ENCODE measurements at places on chromosomes 5 and 9.

GRCh38 chr9:23341346-23341745, 484.7 kb downstream of the ELAVL2 start:
- DNase-seq = no peak

GRCh38 chr5:113487781-113488644, at the start of gene MCC:
Gene MCC (minus strand): TSS chr5:113488453.
- peak; percentile 96 for DNase-seq

GRCh38 chr5:125575891-125576505, 829.6 kb upstream of the ZNF608 start:
- no peak for DNase-seq

GRCh38 chr9:131473891-131474290, 28.8 kb upstream of the POMT1 start:
- no peak for DNase-seq

DNA sequence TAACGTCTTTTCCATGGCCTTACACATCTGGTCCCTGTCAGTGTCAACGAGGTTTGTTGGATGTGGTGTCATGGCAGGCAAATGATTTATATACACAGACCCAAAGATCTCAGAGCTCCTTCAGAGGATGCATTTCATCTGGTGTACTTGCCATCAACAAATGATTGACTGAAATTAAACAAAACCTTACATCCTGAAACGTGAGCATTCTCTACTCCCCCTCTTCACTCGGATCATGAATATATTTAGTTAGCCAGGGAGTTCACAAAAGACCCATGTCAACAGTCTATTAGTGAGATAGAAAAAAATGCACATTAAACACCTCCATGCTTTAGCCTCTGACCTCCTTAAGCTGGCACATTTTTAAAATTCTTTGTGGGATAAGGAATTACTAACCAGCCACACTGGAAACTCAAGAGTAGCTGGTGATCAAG, 215.6 kb downstream of the EFNA5 start:
- peak; percentile 64 for DNase-seq

DNA sequence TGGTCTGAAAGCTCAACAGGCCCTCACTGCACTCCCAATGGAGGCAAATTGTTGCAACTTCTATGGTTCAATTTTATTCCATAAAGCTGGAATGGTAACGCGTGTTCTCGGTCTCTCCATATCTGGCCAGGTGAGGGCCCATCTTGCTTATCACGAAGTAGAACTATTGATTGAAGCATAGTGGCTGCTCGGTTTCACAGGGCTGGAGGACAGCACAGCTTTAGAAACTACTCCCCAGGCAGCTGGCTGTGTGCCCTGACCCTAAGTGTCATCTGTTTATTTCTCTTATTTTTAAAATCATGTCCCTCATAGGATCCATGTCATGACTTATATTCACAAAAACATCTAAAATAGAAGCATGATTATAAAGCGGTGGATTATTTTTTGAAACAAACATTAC, 223.4 kb downstream of the NPR3 start:
- DNase-seq = no peak

GRCh38 chr5:68953875-68954617, 139.8 kb upstream of the SLC30A5 start:
- no peak for DNase-seq

GRCh38 chr5:164230341-164230740, 724.9 kb downstream of the MAT2B start:
- peak; percentile 69 for DNase-seq

DNA sequence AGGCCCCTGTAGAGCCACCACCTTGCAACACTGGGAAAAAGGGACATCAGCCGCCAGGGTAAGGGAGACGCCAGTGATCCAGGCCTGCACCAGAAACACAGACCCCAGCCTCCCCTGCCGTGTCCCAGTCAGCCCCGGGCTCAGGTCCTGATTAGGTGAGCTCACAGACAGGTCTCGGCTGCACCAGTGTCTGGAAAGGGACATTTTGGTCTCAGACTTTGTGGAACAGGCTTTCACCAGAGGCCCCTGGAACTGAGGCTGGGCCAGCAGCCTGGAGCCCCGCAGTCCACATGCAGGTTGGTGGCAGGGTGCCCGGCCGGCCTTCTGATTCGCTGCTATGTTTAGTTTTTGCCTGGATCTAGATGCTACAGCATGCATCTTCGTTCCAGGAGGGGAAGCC, 369.0 kb upstream of the IRX4 start:
- DNase-seq = no peak

GRCh38 chr5:163460562-163461171, at the start of gene HMMR:
Gene HMMR (plus strand): TSS chr5:163460632. CDS start chr5:163460693, 61 bp downstream.
- DNase-seq = peak; percentile 32

DNA sequence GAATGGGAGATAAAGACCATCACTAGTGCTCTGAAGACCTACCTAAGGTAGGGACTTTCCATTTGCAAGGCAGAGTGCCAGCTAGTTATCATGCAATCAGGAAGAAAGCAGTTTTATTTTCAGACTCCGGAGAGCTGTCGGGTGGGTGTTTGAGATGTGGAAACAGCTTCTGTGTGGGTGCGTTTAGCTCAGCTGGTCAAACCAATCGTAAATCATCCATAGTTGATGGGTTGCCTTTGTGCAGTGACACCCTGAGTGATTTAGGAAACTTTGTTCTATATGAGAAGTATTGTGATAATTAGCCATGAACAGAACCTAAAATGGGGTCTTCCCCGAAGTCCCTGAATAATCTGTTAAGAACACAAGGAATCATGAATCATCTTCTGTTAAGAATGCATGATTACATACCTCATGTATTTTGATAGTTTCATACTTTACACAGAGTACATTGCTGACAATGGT, 284.3 kb downstream of the ARHGAP26 start:
- no peak for DNase-seq
